ENCODE measurements at places on chromosomes 12 and 14. TPM values are rescaled to one million over a fixed set of nuclear protein-coding genes. Genes with fewer than 3 reads are reported as not detected.

GRCh38 chr12:94327809-94328208 is 131.9 kb downstream of the CEP83 start:
- no peak for DNase-seq

DNA sequence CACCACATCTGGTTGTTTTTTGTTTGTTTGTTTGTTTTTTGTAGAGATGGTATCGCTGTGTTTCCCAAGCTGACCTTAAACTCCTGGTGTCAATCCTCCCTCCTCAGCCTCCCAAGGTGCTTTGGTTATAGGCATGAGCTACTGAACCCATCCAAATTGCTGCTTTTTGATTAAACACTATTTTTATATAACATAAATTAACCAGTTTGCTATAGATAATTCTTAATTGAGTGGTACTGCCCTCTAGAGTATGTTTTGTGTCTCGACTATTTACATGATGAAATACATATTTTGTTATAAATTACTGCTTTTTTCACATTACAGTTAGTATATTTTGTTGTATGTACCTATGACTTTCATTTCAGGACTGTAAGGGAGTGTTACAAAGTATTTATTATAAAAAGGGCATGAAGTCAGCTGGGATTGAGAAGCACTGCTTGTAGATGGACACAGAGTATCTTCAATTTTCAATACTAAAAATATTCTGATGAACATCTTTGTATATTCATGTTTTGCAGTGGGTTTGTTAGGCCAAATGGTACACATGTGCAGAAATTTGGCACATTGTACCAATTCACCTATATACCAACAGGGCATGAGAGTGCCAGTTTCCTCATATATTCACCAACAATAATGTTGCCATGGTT is 14.9 kb upstream of the SCAF11 start:
- DNase-seq = no peak

GRCh38 chr12:48618541-48618940 is 48.7 kb upstream of the LALBA start:
- peak; percentile 68 for DNase-seq

KLRD1 gene
- total RNA-seq = 4.1 TPM

DNA sequence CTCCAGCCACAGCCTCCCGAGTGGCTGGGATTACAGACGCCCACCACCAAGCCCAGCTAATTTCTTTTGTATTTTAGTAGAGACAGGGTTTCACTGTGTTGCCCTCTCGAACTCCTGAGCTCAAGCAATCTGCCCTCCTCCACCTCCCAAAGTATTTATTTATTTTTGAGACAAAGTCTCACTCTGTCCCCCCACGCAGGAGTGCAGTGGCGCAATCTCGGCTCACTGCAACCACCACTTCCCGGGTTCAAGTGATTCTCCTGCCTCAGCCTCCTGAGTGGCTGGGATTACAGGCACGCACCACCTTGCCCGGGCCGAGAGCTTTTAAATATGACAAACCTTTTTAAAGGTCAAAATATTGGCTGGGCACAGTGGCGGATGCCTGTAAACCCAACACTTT is 14.6 kb downstream of the NUMB start:
- no peak for DNase-seq

SCN8A gene
- total RNA-seq = 1.0 TPM

- peak; percentile 32 for DNase-seq
These were observed 29.6 kb downstream of the SMUG1 start for GRCh38 chr12:54159140-54159539.

CCDC177 gene
- total RNA-seq = not detected

DNA sequence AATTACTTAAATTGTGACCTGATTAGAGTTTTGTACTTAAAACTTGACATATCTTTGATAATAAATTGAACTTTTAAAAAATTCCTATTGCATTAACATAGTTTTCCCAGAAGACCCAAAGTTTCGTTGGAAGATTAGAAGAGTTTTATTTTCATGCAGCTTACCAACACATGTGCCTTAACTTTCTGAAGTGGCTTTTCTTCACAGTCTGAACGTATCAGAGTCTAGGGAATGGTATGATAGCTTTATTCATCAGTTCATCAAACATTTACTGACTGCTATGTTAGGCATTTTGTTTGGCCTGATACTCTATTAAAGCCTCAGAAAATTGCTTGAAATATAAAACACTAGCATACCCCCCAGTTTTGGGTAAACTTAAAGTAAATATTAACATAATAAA is 65.2 kb downstream of the MARK3 start:
- no peak for DNase-seq

GRCh38 chr14:102805371-102805891 is 28.2 kb downstream of the TRAF3 start:
- peak; percentile 71 for DNase-seq

DNA sequence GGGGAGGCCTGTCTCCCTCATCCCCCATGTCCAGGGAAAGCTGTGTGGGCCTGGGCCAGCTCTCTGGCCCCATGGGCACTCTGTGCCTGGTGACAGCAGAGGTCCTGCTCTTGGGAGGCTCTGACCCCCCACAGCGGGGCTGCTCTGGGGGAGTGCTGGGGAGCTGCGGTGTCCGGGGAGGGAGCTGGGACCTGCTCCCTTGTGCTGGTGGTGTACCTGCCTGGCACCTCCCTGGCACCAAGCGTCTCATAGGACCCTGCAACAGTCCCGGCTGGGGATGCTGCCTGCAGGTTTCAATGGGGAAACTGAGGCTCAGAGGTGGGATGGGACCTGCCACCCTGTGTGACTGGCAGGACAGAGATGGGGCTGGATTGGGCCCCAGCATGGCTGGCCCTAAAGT is 111.3 kb downstream of the KIF26A start:
- DNase-seq = no peak

Data from renal cortical epithelial cell (primary cell).